ENCODE measurements at places on chromosomes 2 and 18.

- peak; percentile 20 for DNase-seq
These were observed 166.4 kb downstream of the TMEM247 start for GRCh38 chr2:46645681-46646162.

DNA sequence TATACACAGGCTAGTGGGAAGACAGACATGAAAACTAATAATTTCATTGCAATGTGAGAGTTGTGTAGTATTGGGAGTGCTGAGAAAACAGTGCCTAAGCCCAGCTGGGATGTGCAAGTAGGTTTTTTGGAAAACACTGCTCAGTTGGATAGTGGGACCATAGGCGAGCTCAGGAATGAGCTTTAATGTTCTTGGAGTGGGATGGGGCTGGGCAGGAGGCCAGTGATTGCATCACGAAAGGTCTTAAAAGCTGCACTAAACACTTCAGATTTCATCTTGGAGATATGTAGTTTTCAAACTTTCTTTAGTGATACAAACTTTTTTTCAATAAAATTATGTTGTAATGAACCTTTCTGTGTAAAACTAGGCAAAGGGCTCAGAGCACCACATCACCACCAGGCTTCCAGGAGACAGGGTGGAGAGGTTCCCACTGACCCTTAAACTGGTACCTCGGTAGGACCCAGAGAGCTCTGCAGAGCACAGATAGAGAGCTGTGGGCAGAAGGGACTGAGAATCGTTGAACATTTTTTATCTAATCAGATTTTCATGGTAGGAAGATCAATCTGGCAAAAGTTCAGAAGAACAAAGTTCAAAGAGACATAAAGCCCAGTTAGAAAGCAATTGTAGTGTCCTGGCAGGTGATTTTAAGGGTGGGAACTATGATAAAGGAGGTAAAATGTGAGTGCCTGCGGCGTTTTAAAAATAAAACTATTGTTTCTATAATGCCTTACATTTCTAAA, 176.2 kb downstream of the TRABD2A start:
- no peak for DNase-seq

DNA sequence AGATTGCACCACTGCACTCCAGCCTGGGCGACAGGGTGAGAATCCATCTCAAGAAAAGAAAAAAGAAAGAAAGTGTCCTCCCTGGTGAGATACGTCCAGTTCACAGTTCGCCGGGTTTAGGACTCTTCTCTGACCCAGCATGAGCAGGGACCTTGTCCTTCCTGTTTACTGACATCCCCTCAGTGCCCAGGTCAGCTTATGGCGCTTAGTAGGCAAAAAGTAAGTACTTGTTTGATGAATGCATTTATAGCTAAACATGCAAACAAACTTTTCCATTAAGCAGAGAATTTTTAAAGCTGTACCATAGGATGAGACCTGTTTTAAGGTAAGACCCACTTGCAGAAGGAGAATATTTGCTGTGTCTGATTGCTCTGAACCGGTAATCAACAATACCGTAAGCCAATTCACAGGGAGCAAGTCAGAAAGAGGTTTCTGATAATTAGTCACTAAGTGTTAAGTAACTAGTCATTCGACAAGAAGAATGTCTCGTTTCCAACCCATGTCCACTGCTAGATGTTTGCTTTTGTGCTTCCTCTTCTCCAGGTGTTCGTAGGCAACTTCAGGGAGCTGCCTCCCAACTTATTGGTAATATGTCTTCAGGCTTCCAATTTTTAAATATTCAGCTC, 40.0 kb downstream of the MOGAT1 start:
- DNase-seq, result no peak

GRCh38 chr2:39737661-39738060, 41.4 kb downstream of the THUMPD2 start:
- no peak for DNase-seq

DNA sequence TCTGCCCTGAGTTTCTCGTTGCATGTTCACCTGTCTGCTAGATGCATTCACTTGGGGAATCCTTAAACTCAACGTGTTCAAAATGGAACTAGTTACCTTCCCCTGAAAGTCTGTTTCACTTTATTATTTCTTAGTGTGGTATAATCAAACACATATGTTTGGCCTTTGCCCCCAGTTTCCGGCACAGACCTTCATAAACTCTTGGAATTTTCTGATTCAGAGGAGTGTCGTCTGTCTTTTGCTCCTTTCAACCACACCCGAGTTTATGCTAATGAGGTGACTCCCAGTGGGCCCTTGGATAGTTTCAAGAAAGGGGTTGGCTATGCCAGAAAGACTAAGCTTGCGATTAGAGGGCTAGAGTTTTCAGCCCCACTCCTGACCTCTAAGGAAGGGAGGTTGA, 198.9 kb downstream of the CDCA7 start:
- no peak for DNase-seq

GRCh38 chr2:24498121-24498520, 7.1 kb downstream of the NCOA1 start:
- DNase-seq, result no peak

DNA sequence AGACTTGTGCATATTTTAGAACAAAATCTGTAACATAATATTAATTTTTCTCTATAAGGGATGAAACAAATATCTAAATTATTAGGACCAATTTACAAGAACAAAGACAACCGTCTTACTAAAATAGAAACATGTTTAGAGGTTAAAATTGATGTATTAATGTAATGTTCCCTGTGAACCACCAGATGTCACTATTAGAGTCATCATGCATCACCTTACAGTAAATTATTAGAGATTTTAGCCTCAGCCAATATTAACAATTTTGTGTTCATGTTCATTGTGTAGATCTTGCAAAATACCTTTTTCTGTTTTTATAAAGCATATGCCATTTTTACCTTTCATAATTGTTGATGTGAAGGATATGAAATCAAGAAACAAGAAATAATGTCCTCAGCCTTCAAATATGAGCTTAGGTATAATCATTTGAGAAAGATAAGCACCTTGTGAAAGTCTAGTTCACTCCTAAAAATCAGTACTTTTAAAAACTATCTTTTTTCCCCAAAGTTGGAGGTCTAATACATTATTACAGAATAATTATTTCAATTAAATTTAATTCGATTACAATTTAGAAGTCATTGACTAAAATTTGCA, 344.3 kb upstream of the KCNH7 start:
- DNase-seq, result no peak

- no peak for DNase-seq
These were observed 279.5 kb upstream of the EPHA4 start for GRCh38 chr2:221851531-221852045.

- DNase-seq, result no peak
These were observed 208.9 kb upstream of the CNTNAP5 start for GRCh38 chr2:123816203-123816602.

DNA sequence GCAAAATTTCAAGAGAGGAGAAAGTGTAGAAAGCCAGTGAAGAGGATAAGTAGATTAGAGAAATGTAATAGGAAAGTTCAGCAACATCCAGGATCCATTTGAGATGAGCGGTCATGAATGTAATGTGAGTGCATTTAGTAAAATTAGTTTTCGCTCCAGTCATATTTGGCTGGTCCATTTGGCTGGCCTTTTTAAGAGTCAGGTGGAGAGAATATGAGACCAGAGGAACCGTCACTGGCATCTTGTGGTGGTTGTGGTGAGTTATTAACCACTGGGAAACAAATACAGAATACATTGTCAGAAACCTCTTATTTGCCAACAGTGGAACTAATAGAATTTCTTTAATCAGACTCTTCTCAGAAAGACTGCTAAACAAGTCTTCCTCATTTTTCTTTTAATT, 1064.3 kb upstream of the CDH2 start:
- DNase-seq, result no peak

DNA sequence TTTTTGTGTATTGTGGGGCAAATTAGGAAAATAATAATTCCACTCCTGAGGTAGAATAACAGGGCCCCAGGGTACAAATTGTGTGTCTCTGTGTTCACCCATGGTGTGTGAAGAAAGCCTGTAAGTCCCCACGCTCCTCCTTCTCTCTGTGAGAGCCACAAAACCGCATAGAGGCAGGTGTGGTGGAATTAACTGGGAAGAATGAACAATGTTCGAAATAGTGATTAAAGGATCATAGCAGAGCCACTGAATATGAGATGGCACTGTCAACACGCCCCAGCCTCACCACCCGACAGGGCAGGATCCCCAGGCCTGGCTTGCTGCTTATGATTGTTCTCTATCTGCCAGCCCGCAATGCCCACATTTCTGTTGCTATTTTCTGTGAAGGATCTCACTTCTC, 14.1 kb downstream of the IL1RN start:
- no peak for DNase-seq

DNA sequence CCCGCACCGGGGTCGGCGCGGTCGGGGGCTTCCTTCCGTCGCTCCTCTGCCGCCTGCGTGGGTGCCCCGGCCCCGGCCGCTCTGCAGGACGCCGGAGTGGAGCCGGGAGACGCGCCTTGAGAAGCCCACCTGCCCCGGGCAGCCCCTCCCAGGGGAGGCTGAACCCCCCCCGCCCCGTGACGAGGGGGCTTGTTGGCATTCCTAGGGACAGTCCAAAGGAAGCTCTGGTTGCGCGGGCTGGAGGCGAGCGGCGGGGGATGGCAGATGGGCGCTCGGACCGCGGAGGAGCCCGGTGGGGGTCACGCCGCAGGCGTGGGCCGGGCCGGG, 133.5 kb upstream of the MGAT5 start:
- DNase-seq, result no peak

DNA sequence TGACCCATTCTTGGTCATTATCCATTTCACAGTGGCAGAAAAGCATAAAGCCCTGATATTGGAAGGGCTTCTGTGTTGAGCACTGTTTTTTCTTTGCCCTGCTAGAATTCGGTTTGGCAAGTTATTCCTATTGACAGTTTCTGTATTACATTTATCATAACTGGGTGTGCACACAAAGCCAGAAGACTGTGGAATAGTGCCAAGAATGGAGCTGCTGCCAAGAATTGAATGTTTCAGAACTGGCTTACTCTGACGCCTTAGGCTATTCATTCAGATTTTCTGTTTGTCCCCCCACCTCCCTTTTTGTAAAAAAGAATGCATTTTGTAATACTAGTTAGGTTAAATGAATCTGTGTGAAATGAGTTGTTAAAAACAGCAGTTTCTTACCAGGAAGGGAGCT, 12.7 kb downstream of the KDM3A start:
- no peak for DNase-seq

DNA sequence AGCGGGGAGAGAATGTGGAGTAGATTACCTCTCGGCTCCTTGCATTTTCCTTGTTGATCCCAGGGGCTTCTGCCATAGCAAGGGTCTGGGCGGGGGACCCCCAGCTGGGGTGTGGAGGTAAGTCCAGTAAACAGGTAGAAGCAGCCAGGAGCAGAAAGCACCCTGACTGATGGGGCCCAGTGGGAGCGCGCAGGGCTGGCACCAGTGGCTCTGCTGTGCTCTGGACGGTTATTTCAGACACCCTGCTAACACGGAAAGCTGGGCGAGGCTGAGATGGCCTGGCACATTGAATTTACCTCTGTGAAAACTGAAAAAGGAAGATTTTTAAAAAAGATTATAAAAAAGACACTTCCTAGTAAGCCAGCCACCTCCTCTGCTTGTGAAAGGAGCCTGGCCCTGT, 109.6 kb upstream of the STPG4 start:
- no peak for DNase-seq

- DNase-seq, result no peak
These were observed 90.1 kb downstream of the DPP4 start for GRCh38 chr2:161983866-161984265.

GRCh38 chr2:16138811-16139662, 198.7 kb downstream of the MYCN start:
- no peak for DNase-seq

DNA sequence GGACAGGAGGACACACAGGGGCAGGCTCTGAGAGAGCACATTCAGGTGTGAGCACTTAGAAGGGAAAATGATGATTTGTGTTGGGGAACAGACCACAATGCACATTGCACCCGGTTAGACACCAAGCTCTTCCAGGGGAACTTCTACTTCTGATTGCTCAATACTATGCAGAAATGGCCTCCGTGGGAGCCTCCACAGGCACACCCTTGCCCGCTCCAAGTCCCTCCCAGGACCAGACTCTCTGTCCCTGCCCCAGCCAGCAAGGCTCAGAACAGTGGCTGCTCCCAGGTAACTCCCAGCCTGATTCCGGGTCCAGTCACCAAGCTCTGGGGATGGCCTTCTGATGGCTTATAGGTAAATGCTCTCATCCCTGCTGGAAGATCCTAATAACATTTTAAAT, 56.2 kb downstream of the BCL2L11 start:
- DNase-seq, result no peak

GRCh38 chr18:73594749-73595148, 552.9 kb downstream of the FBXO15 start:
- DNase-seq, result no peak

GRCh38 chr2:66805016-66805865, 370.3 kb downstream of the MEIS1 start:
- DNase-seq, result no peak

DNA sequence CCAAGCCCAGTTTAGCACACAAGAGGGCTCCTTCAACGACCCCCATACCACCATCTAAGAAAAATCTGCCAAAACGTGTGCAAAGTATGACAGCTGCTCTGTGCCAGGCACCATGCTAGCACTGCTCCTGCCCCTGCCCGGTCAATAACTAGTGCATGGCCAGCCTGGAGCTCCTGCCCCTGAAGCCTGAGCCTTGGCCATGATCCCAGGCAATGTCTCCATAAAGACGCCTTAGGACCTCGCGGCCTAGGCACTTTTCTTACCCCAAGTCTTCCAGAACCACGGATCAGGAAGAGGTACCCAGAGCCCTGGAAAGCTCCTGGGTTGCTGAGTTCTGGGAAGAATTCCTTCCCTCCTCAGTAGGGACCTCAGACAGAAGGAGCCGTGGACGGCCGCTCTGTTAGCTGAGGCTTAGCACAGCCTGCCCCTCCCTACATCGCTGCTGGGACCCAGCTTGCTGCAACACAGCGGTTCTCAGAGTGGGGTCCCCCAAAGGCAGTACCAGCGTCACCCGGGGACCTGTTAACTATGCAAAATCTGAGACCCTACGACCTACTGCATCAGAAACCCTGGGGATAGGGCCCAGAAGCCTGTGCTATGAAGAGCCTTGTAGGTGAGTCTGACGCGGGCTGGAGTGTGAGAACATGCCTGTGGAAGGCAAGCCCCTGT, 117.8 kb upstream of the TWIST2 start:
- no peak for DNase-seq

DNA sequence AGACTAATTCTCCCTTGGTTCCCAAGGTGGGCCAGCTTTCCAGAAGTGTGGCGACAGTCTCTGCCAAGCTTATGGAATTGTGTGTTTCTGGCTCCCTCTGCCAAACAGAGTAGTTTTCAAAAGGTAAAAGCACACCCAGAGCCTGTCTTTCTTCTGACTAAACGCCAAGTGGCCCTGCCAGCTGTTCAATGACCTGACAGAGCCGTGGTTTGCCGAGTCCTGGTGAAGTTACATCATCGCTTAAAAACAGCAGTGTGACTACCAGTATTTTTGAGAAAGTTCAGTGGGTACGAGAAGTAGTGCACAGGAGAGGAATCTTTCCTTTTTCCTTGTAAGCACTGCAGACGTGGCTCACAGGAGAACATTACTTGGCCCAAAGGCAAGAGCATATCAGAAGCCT, 1.9 kb downstream of the PER2 start:
- no peak for DNase-seq

GRCh38 chr2:166154685-166155338, 27.0 kb upstream of the SCN1A start:
- no peak for DNase-seq
